ENCODE measurements at places on chromosomes 7 and 10.
A peak's percentile ranks its signal among the peaks of the same experiment; 100 is the strongest.

DNA sequence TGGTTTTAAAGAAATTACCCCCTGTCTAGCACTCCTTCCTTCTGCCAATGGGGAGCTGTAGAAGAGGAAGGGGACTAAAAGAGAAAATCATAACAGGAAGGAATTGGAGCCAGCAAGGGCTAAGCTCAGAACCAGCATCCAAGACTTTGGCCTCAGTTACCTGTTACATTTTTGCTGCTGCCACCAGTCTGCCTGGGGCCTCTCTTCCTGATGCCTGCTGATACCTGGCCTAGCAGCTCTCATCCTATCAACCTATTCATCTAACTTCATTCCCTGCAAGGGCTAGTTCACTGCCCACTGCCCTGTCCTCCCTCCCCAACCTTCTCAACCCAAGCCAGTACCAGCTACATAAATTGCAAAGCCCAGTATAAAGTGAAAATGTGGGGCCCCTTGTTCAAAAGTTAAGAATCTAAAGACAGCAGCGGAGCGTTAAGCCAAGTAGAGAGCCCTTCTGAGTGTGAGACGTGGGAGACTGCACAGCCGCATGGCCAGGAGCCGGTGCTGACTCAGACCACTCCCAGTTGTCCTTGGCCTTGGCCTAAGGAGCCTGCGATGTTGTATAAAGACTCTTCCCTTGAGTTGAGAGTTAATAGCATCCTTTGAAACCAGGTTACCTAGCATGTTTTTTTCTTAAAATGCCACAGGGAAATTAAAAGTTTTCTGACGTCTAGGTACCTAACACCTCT, 13.2 kb upstream of the AOC1 start:
- no peak for DNase-seq

- no peak for DNase-seq
These were observed 8.8 kb downstream of the HSPA12A start for GRCh38 chr10:116733566-116733965.

DNA sequence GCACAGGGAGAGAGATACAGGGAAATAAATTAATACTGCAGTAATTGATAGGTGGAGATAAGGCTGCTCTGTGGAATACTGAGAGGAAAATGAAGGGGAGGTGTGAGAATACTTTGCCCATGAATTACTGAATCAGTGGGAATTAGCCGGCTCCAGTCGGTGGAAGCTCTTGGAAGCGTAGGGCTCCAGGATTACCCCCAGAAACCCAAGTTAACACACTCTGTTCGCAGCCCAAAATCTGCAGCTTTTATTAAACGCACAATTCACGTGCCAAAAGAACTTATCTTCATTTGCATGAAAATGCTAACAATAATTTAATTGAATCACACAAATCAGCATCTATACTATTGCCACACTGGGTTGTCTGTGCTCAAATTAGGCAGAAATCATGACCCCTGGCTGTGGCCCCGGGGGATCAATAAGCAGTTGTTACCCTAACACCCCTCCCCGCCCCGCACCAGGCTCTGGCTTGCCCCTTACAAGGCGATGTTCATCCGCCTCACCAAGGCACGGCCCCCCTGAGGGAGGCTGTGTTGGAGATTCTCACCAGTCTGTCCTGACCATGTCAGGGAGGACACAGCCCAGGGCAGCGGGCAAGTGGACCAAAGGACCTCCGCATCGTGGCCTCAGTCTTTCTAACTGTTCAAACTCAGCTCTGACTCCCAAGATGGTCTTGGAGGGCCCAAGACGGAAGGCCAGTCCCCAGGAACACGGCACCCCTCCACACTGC, 48.4 kb upstream of the MGMT start:
- DNase-seq, result no peak

DNA sequence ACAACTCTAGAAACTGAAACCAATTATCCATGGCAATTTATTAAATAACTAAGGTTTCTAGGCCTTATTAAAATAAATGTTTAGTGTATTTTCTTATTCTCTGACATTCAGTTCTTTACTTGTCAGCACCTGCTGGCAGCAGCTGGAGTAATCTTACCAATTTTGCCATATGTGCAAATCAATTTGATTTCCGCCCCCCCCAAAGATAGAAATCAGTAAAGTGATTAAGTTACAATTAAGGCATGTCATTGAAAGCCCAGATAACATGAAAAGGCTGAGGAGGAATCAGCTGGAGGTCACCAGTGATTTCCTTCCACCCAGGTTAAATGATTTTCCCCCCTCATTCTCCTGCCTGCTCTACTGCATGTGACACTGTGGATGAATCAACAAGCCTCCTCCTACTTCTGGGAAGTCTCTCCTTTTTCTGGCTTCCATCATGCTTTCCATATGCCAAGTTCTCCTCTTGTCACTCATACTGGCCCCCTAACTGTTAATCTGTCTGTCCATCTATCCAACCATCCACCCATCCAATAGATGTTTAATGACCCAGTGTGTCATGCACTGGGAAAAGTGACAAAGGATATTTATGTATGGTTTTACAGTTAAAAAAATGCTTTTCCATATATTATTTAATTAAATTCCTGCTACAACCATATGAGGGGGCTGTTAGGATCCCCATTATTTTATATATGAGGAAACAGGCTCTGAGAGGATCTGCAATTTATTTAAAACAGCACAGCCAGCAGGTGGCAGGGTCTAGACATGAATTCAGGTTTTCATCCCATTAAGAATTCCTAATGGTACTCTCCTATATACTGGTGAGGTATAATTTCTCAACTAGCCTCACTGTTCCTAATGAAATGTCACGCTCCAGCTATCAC, 116.5 kb downstream of the ATXN7L1 start:
- no peak for DNase-seq

- no peak for DNase-seq
These were observed 46.1 kb upstream of the SLF2 start for GRCh38 chr10:100866575-100867098.

- no peak for DNase-seq
These were observed 197.0 kb downstream of the PLXNA4 start for GRCh38 chr7:132379292-132379691.

- no peak for DNase-seq
These were observed 9.5 kb upstream of the WDR11 start for GRCh38 chr10:120841522-120842189.

DNA sequence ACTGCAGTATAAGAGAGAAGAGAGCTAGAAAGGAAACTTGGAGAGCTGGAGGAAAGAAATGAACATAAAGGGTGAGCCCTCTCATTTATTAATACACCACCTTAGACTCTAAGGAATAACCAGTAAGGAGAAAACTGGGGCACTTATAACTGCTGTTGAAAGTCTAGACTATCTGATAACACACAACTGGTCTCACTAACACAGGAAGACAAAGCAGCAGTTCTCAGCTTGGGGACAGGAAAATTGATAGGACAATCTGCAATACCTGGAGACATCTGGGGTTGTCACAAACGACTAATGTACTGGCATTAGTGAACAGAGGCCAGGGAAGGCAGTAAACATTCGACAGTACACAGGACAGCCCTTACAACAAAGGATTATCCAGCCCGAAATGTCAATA, 6.8 kb downstream of the ELMO1 start:
- no peak for DNase-seq

- DNase-seq, result no peak
These were observed 85.9 kb downstream of the CCNY start for GRCh38 chr10:35422228-35422627.

- DNase-seq, result no peak
These were observed 429.8 kb downstream of the KCNMA1 start for GRCh38 chr10:77207828-77208185.

DNA sequence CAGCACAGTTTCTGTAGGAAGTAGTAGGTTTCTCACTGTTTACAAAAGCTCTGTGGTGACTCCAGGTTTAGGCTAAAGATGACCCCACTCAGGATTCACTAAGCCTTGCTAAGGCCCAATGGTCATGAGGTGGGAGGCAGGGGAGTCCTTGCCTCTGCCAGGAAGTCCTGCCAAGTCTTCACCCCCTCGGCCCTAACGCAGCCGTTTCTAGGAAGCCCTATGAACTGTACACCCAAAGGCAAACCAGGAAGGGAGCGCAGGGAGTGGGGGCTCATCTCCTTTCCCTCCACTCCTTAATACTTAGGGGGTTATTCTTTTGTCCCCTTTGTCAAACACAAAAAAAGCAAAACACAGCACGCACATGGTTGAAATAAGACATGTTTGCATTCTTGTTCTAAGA, 64.6 kb downstream of the CTBP2 start:
- peak; percentile 15 for DNase-seq
